ENCODE measurements at places on chromosomes 6 and 20. TPM values are rescaled to one million over a fixed set of nuclear protein-coding genes. Genes with fewer than 3 reads are reported as not detected.

GRCh38 chr6:168226902-168227318 is 92.7 kb downstream of the DACT2 start:
- no peak overlapping the region for H3K4me3 ChIP-seq
- H3K27me3 ChIP-seq: no peaks in the 10 kb centered on the region
- H3K27ac ChIP-seq: no peak overlapping the region
- no peaks in the 10 kb centered on the region for H3K4me1 ChIP-seq
- no peak for DNase-seq

DNA sequence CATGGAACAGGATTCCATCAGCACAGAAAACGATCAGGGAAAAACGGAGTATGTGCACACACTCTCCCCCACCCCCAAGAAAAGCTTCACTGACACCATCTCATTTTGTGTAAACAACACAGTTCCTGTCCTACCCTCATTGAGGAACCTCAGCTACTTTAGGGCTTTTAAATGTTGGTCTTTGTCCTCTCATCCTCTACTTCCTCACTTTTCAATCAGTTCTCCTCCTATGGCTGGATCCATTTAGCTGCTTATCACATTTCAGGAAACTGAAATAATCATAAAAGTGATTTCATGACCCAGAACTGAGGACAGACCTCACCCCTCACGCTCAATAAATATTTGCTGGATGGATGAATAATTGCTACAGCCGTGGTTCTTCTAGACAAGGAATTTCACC is 33.1 kb upstream of the PNRC1 start:
- no peak overlapping the region for H3K4me3 ChIP-seq
- no peaks in the 10 kb centered on the region for H3K4me1 ChIP-seq
- H3K27ac ChIP-seq: no peak overlapping the region
- H3K27me3 ChIP-seq: no peaks in the 10 kb centered on the region
- H3K36me3 ChIP-seq: no peaks in the 10 kb centered on the region

DNA sequence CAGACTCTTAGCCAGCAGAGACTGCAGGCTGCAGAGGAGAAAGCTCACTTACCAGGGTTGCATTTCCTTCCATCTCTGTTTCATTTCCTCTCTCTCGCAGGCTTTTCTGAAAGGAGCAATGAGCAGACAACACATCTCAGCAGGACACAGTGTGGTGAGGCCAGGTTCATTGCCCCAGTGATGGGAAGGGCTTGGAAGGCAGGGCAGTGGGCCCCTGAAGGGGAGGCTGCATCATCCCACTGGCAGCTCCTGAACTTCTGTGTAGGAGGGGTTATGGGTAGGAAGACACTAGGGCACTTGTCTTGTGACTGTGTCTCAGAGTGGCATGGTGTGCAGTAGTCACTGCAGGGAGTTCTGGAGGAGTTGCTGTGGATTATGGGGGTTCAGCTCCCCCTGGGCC is 246.8 kb downstream of the QKI start:
- H3K4me1 ChIP-seq: no peaks in the 10 kb centered on the region
- no peaks in the 10 kb centered on the region for H3K27me3 ChIP-seq
- no peak overlapping the region for H3K27ac ChIP-seq
- DNase-seq: no peak

DNA sequence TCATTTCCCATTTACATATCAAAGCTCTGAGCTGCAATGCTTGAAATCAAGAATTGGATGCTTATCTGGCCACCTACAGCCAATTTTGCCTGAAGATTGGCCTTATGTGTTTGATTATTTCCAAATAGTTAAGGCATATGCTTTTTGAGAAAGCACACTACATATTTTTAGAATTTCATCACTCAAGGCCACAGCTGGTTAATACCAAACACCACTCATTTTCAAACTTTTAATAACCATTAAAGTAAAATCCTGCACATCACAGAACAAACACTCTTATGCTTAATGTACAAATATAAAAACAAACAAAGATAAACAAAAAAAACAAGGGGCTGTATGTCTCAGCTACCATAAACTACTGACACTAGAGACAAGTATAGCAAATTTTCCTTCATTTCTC is 96.9 kb upstream of the HMGCLL1 start:
- no peaks in the 10 kb centered on the region for H3K4me1 ChIP-seq
- H3K27ac ChIP-seq: no peak overlapping the region
- H3K36me3 ChIP-seq: no peaks in the 10 kb centered on the region
- H3K27me3 ChIP-seq: no peaks in the 10 kb centered on the region

DNA sequence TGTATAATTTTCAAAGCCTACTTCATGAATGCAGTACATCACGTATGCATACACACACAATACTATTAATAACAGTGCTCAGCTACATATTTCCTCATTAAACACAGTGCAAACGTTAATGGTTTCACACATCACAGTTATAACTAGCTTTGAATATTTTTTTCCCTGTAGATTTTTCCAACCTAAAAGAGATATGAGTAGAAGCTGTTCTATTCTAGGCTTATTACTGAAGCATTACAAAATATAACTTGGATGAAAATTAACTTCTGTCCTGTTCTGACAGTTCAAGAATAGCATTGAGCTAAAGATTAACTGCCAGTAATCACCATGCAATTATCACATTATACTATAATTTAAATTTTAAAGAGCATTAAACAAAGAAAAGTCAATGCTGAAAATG is 6.2 kb downstream of the LMBRD1 start:
- H3K4me3 ChIP-seq: no peak overlapping the region
- DNase-seq: no peak
- peak overlapping the region; percentile 41 for H3K27ac ChIP-seq
- peaks cover 4% of the 10 kb centered on the region for H3K36me3 ChIP-seq

DNA sequence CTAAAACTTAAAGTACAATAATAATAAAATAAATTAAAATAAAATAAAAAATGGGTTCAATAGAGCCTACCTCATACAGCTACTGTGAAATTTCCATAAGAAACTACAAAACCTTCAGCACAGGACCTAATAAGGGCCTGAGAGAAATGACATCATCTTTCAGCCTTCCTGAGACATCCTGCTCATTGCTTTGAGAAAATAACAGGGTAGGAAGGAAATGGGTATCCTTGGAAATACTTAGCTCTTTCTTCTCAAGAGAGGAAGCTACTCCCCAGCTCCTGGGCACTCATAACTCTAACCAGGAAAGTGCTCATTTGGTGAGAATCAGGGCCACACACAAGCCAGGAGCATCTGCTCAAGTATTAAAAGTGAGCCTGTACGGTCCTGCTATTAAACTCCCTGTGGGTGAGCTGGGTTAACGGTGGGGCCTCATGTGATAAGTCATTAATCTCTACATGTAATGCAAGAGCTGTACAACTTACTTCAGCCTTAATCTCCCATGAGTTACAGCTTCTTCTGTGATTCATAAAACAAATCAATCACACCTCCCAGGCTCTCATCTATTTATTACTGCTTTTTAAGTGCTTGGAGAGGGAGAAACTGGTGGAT is 141.4 kb downstream of the MAFB start:
- no peaks in the 10 kb centered on the region for H3K4me1 ChIP-seq
- no peaks in the 10 kb centered on the region for H3K36me3 ChIP-seq
- H3K27me3 ChIP-seq: no peaks in the 10 kb centered on the region
- no peak overlapping the region for H3K27ac ChIP-seq
- DNase-seq: no peak

DNA sequence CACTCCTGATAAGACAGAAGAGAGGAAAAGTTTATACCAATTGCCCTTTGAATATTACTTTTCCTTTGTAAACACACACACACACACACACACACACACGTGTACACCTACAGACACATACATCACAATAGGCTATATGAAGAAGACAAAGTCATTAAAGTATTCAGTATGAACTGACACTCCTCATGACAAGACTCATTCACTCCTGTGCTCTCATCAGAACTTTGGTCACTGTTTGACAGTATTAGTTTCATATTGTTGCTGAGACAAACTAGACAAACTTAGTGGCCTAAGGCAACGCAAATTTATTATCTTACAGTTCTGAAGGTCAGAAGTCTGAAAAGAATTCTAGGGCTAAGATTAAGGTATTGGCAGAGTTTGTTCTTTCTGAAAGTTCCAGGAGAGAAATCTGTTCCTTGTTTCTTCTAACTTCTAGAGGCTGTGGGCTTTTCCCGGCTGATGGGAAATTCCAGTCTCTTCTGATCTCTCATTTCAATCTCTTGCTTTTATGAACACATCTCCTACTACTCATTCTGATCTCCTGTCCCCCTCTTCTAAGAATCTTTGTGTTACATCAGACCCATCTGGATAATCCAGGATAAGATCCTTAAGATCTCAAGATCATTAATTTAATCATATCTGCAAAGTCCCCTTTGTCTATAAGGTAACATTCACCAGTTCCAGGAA is 171.3 kb downstream of the HACE1 start:
- no peak for DNase-seq
- H3K4me1 ChIP-seq: no peaks in the 10 kb centered on the region
- H3K36me3 ChIP-seq: no peaks in the 10 kb centered on the region
- no peak overlapping the region for H3K27ac ChIP-seq
- H3K4me3 ChIP-seq: no peak overlapping the region
- H3K27me3 ChIP-seq: no peaks in the 10 kb centered on the region

- no peak overlapping the region for H3K27ac ChIP-seq
- no peak for DNase-seq
- H3K4me1 ChIP-seq: no peaks in the 10 kb centered on the region
- peaks cover 6% of the 10 kb centered on the region for H3K36me3 ChIP-seq
Measured at GRCh38 chr6:106572875-106573585, 56.3 kb downstream of the RTN4IP1 start.

DNA sequence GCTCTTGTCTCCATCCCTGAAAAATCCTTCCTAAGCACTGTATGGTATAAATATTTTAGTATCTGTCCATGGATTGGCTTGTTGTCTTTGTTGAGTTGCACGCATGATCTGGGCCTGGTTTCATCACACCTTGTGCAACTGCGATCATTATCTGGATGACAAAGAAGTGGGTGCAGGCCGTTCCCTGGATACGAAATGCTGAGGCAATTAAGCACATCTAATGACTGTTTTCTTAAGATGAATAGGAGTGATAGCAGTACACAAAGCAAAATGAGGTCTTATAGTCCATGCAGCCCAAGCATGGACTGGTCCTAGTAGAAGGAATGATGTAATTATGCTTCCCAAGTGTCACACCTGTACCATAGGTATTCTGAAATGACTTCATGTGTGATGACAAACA is 47.8 kb downstream of the SLC35D3 start:
- H3K27ac ChIP-seq: no peak overlapping the region
- H3K4me1 ChIP-seq: no peaks in the 10 kb centered on the region
- no peaks in the 10 kb centered on the region for H3K27me3 ChIP-seq
- H3K4me3 ChIP-seq: no peak overlapping the region
- H3K36me3 ChIP-seq: no peaks in the 10 kb centered on the region

DNA sequence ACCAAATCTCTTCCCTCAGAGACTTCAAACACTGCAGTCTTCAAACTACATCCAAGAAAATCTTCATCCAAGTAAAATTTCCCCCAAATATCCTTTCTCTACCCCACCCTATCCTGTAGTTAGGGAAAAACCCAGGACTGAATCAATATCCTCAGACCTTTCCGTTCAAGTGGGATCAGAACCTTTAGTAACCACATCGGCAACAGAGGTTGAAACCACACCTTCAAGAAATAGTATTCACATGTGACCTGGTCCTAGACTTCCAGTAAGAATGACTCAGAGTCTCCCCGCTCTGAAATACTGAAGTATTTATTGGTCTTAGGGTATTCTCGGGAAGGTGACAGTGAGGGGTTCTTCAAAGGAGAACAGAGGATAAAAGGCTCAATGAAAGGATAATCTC is 8.7 kb downstream of the HLA-DPA1 start:
- H3K27me3 ChIP-seq: no peaks in the 10 kb centered on the region
- DNase-seq: no peak
- H3K27ac ChIP-seq: peak overlapping the region; percentile 24
- peaks cover 9% of the 10 kb centered on the region for H3K36me3 ChIP-seq
- no peak overlapping the region for H3K4me3 ChIP-seq
- no peaks in the 10 kb centered on the region for H3K4me1 ChIP-seq

GRCh38 chr20:8115436-8115835 is 16.6 kb upstream of the PLCB1 start:
- no peak overlapping the region for H3K4me3 ChIP-seq
- H3K4me1 ChIP-seq: no peaks in the 10 kb centered on the region
- no peak for DNase-seq

GRCh38 chr20:61833807-61834610 is 231.7 kb downstream of the TAF4 start:
- no peaks in the 10 kb centered on the region for H3K4me1 ChIP-seq
- no peaks in the 10 kb centered on the region for H3K27me3 ChIP-seq
- H3K27ac ChIP-seq: no peak overlapping the region

DNA sequence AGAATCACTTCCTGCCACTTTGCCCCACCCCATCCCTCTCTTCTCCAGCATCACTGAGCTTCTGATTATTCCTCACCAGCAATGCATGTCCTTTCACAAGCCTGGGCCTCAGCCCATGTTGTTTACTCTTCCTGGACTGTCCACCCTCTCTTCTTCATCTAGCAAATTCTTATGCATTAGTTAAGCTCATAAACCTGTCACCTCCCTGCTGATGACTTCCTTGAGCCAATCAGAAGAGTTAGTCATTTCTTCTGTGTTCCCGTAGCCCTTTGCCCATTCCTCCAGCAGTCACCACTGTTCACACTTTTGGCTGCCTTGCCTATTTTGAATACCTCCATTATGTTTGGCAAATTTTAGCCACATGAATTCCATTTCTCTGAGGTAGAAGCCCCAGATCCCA is 4.1 kb upstream of the CRYBG1 start:
- no peaks in the 10 kb centered on the region for H3K36me3 ChIP-seq
- DNase-seq: no peak
- no peak overlapping the region for H3K27ac ChIP-seq
- no peak overlapping the region for H3K4me3 ChIP-seq

DNA sequence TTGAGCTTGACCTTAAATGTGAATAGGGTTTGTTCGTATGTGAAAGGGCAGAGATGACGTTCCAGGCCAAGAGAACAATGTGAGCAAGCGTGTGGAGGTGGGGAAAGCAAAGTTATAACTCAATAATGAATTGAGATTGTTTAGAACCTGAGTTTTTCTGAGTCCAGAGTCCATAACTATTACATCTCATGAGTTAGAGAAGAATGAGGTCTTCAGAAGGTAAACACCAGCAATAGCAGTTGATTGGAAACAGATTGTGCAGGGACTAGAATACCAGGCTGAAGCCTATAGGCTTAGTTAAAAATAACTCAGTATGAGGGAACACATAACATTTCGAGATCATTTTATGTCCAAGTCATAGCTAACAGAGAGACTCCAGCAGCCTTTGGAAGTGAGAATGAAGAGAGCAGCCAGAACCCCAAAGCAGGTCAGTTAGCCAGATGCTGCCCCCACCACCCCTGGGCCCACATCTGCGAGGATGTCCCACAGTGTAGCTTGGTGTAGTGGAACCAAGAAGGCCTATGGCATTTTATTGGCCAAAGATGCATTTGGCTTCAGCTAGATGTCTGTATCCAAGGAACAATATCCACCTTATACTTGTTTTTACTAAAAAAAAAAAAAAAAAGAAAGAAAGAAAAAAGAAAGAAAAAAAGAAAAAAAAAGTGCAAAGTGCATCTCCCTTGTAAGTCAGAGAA is 121.7 kb downstream of the TNFRSF21 start:
- no peaks in the 10 kb centered on the region for H3K4me1 ChIP-seq
- no peaks in the 10 kb centered on the region for H3K27me3 ChIP-seq
- no peaks in the 10 kb centered on the region for H3K36me3 ChIP-seq

FOXP4 gene
- 19.5 TPM for total RNA-seq

TCP11 gene
- 0.43 TPM for total RNA-seq

PNPLA1 gene
- total RNA-seq: not detected

MYBL2 gene
- not detected for total RNA-seq

SPATA25 gene
- 32.8 TPM for total RNA-seq

Measured in ascending aorta (tissue), 2 donors.